ENCODE measurements at places on chromosomes 4 and X.

- no peak for DNase-seq
These were observed 53.9 kb downstream of the HMX1 start for GRCh38 chr4:8817813-8818062.

GRCh38 chr4:88613417-88613875 lies 21.2 kb downstream of the HERC3 start:
- no peak for DNase-seq

GRCh38 chr4:171186700-171187099 lies 626.5 kb upstream of the GALNTL6 start:
- no peak for DNase-seq

DNA sequence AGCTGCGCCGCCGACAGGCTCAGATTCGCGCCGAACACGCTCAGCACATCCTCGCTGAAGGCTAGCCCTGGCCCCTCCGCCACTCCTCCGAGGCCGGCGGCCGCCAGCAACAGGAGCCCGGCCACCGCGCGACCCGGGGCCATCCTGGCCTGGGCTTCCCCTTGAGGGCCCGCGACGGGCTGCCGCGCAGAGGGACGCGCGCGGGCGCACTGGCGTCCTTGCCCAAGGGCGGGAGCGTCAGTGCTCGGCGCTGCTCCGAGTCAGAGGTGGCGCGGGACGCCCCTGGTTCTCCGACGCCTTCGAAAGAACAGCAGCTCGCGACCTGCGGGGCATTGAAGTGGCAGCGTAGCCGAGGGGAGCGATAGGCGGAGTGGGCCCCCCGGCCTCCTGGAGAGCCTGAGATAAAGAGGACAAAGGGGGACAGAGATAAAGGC lies 745 bp downstream of the SLC39A8 start:
- peak; percentile 47 for DNase-seq

- DNase-seq = no peak
These were observed 20.2 kb downstream of the ANAPC4 start for GRCh38 chr4:25397305-25397704.

DNA sequence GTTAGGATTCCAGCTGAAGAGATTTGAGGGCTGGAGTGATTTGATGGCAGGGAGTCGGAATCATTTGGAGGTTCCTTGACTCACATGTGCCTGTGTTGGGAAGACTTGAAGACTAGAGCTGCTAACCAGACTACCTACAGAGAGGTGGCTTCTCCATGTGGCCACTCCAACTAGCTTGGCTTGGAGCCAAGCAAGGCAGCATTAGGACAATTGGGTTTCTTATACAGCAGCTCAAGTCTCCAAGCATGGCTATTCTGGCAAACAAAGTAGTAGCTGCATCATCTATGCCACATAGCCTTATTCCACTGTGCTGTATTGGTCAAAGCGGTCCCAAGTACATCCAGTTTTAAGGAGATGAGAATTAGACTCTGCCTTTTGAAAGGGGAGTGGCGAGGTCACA lies 171.7 kb upstream of the SLC4A4 start:
- no peak for DNase-seq

- DNase-seq = no peak
These were observed 33.5 kb downstream of the MAPK10 start for GRCh38 chr4:86326400-86326799.

DNA sequence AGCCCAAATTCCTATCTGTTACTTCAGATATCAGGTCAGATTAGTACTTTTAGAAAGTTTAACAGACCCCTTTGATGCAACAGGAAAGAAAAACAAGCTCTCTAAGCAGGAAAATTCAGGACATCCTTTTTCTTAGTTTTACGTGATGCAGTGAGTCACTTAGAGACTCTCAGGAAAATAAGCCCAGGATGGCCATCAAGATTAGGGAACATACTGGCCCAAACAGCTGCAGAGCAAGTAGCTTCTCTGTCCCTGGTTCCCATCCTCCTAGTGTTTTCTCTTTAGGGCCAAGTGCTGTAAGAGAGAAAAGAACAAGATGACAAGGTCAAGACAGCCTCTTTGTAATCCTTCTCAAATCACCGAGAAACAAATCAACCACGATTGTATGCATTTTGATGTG lies 219.1 kb downstream of the ZNF674 start:
- no peak for DNase-seq

DNA sequence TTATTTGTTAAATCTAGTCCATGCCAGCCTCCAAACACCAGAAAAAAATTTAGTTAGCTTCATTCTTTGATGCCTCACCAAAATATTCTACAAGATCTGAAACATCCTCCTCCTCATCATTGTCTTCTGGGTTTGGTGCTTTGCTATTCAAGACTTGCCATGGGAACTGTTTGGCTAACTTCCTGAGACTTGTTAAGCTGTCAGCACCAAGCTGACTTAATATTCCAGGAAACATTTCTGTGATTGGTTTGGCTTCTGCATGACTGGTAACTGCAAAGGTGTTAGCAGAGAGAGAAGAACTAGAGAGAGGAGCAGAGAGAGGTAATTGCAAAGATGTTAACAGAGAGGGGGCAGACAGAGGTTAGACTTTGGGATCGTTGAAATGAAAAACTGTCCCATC lies 101.3 kb downstream of the PALLD start:
- DNase-seq = no peak

DNA sequence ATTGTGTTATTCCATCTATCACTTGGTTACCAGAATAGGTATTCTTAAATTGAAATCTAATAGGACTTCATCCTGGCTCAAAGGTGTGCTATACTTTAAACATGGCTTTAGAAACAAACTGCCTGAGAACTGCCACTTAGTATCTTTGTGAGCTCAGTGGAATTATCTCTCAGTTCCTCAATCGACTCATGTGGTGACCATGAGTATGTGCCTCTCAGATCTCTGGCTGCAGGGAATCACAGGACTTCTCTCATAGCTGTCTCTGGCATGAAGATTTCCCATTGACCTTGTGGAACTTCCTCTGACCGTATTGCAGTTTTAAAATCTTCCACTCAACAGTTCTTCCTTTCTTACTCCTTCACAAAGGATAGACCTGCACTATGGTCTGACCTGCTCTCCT lies 681.9 kb upstream of the BOD1L1 start:
- no peak for DNase-seq

DNA sequence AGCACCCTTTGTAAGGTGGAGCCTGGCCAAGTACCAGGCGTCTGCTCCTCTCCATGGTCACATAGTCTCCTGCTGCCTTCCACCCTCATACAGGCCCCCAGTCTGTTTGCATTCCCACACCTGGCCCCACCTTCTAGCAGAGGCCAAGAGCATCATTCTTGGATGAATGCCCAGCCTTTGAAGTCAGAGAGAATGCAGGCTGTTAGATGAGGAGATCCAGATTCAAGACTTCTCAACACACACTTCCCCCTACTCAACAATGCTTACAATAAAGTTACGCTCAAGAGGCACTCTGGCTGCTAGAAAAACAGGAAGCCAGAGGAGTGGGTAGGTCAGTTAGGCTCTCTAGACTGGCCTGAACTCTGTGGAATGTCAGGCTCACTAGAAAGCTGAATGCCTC lies 43.3 kb downstream of the SHROOM4 start:
- no peak for DNase-seq

- no peak for DNase-seq
These were observed 778 bp downstream of the C1QTNF7 start for GRCh38 chr4:15428611-15429010.

DNA sequence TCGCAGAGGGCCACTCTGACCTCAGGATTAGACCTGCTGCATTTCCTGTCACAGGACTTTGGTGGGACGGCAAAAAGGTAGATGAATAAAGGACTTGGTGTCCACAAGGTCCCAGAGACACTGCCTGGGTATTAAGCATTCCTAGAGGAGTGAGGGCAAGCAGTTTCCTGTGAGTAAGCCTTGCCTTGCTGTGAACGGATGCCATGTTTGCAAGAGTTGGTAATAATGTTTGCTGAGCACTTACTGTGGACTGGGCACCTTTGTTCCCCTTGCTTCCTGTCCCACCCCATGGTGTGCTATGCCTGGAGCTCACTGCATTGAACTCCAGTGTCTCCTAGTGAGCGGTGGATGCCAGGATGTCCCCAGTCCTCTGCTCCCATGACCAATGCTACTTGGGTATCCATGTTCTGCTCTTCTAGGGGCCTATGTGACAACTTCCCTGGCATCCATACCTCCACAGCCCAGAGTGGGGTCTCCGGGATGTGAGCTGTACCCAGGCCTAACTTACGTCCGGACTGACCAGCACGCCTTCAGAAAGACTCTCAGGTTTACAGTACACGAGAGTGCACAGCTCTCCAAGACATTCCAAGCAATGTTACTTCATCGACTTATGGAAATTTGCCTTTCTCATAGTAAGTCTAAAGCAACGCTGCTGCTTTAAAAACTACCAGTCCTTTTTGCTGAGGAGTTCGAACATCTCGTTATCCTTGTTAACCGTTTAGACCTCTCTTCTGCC lies 95.5 kb upstream of the MSX1 start:
- DNase-seq = no peak

DNA sequence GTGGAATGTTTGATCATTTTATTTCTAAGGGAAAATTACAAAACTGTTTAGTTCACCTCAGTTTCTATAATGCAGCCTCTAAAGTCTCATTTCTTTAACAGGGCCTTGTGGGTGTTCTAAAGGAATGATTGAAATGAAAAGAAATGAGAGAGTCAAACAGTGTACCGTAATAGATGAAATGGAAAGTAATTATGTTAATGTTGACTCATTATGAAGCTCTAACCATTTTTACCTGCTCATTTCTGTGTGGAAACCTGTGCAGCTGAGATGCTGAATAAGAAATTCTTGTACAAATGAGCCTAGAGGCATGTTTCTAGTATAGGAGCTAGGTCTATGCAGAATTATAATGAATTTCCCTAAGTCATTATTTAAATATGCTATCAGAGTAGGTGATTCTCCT lies 45.2 kb upstream of the RPA4 start:
- DNase-seq = no peak

DNA sequence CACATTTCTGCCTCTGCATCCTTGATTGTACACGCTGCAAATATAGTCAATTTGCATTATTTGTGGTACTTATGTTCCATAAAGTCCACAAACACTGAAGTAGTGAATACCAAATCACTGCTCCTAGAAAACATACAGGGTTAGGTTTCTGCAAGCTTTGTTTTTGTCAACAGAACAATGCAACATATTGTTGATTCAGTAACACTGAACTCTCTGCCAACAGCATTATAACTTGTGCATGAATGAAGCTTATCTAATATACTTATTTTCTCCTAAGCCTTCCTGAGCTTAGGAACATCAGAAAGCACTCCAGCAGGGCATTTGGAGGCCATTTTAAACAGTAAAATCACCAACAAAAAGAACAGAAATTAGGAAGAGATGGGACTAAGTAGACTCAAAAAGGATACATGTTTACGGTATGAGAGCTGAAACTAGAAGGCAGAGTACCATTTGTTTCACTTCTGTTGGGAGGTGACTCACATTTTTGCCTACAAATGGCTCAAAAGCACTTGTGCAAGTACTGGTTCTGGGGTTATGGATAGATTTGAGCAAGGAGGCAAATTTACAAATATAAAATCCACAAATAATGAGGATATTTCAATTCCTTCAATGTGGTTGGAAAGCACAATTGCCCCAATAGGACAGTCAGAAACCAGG lies 14.1 kb downstream of the COX18 start:
- no peak for DNase-seq

DNA sequence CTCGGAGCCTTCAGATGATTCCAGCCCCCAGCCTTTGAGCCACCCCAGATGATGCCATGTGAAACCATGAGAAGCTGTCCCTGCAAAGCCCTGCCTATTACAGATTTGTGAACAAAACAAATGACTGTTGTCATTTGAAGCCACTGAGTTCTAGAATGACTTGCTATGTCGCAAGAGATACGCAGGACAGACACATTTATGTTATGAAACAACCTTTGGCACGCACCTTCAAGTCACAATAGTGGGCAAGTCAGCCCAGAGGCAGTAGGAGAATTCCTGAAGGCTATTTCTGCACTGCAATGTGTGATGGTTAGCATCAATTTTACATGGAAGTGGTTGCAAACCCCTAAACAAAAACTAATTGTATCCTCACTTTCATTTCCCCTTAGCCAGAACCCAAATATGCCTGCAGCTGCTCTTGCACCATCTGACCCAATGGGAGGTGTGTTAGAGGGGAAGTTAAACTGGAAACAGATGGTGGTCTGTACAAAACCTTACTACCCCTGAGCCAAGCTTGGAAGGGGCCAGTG lies 174.4 kb upstream of the ATP6AP2 start:
- DNase-seq = no peak

- DNase-seq = no peak
These were observed 19.7 kb downstream of the CYSLTR1 start for GRCh38 chrX:78307665-78308064.

GRCh38 chr4:172843192-172843591 lies 325.4 kb upstream of the GALNT7 start:
- no peak for DNase-seq

- no peak for DNase-seq
These were observed 493.4 kb downstream of the INPP4B start for GRCh38 chr4:142352712-142353111.

DNA sequence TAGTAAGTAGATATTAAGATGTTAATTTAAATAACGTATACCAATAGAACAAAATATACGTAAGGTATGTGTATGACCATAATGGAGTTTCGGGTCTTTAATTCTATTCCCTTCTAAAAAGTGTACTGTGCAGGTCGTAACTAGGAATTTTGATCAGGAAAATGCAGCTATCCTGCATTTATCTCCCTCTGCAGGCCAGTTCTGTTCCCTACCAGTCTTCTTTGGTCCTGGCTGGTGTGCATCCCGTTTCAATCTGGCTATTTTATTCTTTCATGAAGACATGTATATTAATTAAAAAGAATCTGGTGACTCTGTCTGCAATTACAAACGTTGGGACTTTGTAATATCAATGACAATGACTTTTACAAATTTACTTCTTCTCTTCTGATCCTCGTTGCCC lies 534.1 kb upstream of the AADAT start:
- DNase-seq = no peak

DNA sequence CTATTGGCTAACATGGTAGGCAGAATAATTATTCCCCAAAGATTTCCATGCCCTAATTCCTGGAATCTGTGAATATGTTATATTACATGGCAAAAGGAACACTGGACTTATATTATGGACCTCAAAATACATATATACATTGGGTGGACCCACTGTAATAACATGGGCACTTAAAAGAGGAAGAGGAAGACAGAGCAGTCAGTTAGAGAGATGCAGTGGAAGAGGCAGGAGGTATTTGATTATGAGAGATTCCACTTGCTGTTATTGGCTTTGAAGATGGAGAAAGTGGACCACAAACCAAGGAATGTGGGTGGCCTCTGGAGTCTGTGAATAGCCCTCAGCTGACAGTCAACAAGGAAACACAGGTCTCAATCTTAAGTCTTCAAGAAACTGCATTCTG lies 14.0 kb upstream of the ART3 start:
- DNase-seq = no peak

- DNase-seq = no peak
These were observed 1282.3 kb upstream of the TENM3 start for GRCh38 chr4:180960743-180961401.

GRCh38 chr4:154230091-154230490 lies 261.5 kb downstream of the DCHS2 start:
- DNase-seq = no peak
